Kidney capillary endothelial cell (primary cell): ENCODE measurements at places on chromosomes 11 and 22.
A peak's percentile ranks its signal among the peaks of the same experiment; 100 is the strongest.

- no peak for DNase-seq
Observed at GRCh38 chr11:33724644-33725035, 11.6 kb downstream of the CD59 start.

- DNase-seq, result no peak
Observed at GRCh38 chr11:107430525-107430924, 27.1 kb downstream of the CWF19L2 start.

- peak; percentile 16 for DNase-seq
Observed at GRCh38 chr22:17888855-17889254, 114.6 kb upstream of the BID start.

- peak; percentile 68 for DNase-seq
Observed at GRCh38 chr11:18696638-18697225, 1.8 kb upstream of the TMEM86A start.

DNA sequence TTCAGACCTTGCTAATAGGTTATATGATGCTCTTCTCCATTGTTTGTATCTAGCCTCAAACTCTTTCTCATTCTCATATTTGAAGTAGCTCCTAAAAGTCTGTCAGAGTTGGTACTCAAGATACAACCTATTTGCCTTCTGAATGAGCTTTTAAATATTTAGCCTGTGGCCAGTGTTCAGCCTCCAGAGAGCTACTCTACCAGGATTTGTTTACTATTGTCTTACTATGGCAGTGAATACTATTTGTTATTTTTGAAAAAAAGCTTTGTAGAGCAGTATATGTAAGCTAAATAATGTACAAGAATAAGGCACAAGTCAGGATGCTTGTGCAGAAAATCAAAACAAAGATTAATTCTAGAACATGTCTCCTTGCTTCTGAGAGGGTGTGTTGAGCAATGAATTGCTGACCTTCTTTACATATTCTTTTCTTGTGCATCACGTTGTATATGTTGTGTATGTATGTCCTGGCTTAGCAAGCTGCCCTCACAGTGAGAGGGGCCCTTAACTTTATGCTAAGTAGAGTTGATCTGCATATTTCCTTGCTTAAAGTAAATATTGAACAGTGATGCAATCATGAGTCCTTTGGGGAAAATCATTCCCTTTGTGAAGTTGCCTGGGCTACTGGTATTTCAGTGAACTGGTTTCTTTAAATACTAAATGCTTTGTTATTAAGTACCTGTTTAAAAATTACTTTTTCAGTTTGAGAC is 438.0 kb downstream of the LUZP2 start:
- DNase-seq, result no peak

DNA sequence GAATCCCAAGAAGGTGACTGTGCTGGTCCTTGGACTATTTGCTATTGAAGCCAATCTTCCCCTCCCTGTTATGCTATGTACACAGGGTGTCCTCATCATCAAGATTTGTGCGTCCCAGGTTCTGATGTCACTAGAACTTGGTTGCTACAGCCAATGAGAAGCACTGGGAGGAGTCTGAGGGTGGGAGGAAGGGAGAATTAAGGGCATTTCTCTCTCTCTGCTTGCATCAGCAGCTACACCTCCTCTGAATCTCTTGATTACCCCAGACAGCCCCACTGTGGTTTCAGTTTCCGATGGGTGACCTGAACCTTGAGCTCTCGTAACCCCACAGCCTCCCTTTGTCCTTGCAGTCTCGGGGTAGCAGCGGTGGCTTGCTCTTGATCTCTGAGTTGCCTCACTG is 212.4 kb upstream of the SESN3 start:
- DNase-seq, result no peak

DNA sequence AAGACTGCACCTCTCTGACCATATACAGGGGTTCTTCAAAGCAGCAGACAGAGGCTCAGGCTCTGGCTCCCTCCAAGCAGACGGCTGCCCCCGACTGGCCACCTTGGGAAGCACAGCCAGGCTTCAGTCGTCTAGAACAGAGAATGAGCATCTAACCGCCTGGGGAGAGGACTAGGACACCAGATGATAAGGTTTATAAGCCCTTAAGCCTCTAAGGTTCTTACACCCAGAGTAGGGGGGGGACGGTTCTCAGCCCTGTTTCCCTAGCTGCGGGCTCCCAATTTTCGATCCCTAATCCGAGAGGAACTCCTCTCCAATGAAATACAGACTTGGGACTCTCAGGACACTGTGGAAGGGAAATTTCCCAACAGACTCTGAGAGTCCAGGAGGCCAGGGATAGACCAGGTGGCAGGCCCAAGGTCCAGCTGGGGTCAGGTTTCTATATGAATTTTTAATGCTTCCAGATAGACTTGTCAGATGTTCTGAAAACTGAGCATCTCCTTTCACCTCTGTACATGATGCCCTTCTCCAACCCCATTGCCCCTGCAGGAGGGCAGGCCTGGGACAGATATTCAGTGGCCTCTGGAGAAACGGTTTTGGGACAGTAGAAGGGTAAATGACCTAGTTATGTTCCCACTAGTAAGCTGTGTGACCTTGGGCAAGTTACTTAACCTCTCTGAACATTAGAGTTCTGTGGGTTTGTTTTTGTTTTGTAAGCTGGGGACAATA is 20.2 kb downstream of the RTN4RL2 start:
- peak; percentile 62 for DNase-seq

DNA sequence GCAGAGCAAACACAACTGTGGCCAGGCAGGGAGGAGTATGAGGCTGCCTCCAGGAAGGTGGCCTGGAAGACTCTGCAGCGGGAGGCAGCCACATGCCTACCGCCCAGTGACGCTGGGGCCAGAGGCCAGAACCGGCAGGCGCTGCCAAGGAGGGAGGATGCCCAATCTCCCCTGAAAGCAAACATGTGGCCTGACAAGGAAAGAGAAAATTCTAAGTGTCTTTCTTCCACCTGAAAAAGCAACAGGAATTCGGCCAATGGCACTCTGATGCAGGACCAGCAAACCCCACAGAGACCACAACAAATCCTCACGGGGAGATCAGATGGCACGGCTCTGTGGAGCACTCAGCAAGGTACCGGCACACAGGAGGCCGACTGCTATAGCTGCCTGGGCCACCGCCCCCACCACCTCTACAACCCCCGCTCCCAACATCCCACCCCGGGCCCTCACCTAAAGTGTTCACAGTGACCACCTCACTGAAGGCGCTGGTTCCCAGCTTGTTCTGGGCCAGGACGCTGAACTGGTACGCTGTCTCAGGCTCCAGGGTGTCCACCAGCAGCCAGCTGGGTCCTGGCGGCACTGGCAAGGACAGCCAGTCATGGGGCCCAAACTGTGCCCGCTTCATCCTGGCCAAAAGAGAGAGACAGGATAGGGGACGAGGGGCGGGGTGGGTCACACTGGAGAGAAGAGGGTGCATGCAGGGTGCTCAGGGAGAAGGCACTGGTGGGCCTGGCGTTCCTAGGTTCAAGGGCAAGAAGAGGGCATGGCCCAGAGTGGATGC is 30.1 kb downstream of the IGSF9B start:
- no peak for DNase-seq

DNA sequence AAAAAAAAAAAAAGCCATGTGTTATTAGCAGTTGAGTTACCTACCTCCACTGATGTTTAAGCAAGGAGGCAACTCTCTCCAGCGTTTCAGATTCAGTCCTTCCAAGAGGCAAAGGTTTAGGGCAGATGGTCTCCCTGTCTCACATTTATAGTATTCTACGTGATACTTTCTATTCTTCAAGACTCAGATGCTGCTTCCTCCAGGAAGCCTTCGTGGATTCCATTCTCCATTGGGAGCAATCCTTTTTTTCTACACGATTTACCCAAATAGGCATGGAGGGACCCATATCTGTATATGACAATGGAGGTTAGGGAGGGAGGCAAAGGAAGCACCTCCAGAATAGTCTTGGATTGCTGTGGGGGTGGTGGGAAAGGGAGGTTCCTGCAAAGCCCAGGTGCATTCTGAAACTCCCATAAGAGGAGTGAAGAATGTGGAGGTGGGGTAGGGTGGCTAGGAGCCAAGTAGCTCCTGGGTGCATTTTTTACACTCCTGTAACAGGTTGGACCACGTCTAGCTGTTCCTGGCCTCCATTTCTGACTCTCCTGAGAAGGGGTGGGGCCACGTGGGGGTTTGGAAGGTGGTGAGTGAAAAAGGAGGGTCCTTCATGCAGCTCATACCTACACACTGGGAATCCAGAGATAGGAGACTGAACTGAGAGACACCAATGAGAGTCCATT is 16.2 kb downstream of the YPEL4 start:
- no peak for DNase-seq

DNA sequence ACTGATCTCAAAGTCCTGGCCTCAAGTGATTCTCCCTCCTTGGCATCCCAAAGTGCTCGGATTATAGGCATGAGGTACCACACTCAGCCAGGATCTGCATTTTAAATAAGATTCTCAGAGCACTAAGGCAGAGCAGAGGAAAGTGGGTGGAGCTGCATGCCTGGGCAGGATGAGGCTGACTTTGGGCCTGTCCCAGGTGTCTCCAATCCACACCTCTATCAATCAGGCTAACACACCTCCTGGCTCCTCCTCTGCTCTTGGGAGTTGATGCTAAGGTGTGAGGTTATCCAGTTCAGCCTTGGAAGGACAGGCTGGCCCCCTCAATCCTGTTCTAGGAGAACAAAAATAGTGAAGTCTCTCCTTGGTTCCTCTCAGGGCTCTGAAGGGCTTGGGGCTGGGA is 30.2 kb upstream of the P2RY2 start:
- DNase-seq, result no peak

GRCh38 chr11:23100726-23101125 is 240.5 kb upstream of the CCDC179 start:
- DNase-seq, result no peak

DNA sequence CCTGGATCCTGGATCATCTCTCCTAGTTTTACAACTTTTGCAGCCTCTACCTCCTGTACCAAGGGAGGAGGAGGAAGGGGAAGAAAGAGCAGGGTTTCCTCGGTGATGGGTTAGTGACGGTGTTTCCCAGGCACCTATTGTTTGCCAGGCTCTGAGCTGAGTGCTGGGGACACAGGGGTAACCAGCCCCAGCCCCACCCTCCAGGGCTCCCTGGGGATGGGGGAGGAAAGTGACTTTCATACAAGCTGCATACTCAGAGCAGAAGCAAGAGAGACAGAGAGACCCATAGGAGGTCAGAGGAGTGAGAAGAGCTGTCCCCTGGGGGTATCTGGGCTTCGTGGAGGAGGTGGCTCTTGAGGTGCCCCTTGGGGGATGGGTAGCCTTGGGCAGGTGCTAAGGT is 89.4 kb upstream of the THY1 start:
- no peak for DNase-seq

DNA sequence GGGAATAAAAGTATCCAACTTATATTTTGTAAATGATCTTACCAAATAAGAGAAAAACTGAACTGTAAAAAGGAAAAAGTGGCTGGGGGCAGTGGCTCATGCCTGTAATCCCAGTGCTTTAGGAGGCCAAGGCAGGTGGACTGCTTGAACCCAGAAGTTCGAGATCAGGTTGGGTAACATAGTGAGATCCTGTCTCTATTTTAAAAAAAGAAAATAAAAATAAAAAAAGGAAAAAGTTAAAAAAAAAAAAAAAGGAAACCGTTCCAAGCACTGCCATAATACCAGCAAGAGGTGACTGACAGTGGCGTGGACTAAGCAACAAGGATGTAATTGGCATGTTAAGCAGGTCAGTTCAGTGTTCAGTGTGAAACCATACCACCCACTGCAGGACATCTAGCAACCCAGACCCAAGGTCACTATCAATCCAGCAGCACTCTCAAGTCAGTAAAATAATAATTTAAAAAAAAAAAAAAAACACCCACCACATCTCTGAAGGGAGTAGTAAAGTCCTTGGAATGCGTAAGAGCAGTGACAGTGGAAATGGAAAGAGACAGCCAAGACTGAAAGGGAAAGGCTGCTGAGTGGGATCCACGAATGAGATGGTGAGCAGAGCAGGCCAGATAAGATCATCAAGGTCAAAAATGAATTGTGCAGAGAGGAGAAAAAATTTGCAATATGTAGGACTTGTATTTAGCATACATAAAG is 43.6 kb downstream of the MAPK1 start:
- DNase-seq, result peak; percentile 40

- no peak for DNase-seq
Observed at GRCh38 chr11:133497477-133498140, 34.7 kb downstream of the OPCML start.

GRCh38 chr11:102382384-102382783 is 35.4 kb downstream of the BIRC2 start:
- peak; percentile 34 for DNase-seq

DNA sequence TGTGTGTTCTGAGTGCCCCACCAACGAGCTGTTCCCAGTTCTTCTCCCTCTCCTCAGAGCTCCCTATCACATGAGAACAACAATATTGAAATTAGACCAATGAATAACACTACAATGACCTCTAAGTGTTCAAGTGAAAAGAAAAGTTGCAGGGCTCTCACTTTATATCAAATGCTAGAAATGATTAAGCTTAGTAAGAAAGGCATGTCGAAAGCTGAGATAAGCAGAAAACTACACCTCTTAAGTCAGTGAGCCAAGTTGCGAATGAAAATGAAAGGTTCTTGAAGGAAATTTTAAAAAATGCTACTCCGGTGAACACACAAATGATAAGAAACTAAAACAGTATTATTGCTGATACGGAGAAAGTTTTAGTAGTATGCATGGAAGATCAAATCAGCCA is 199.8 kb downstream of the GUCY1A2 start:
- no peak for DNase-seq

GRCh38 chr11:35588627-35589026 is 29.6 kb upstream of the FJX1 start:
- no peak for DNase-seq

DNA sequence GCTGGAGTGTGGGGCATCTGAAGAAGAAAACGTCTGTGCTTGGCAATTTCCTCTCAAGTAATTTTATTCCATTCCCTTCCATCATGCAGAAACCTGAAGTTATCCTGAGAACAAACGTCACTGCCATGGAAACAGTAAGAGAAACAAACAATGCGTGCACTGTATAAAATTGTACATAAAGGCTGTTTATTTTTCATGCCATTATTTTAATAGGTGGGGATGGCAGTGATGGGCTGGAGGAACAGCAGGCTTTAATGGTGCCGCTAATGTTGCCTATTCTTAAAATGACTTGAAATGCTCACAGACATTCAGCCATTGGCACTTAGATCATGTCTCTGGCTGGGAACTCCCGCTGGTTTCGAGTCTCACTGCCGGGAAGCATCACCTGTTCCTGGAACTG is 7.5 kb upstream of the SEZ6L start:
- no peak for DNase-seq

GRCh38 chr22:25161916-25162530 is 37.6 kb upstream of the CRYBB3 start:
- no peak for DNase-seq

- DNase-seq, result no peak
Observed at GRCh38 chr11:13009921-13010748, 1.0 kb downstream of the RASSF10 start.

GRCh38 chr11:1300569-1301187 is 8.8 kb downstream of the TOLLIP start:
- DNase-seq, result no peak

DNA sequence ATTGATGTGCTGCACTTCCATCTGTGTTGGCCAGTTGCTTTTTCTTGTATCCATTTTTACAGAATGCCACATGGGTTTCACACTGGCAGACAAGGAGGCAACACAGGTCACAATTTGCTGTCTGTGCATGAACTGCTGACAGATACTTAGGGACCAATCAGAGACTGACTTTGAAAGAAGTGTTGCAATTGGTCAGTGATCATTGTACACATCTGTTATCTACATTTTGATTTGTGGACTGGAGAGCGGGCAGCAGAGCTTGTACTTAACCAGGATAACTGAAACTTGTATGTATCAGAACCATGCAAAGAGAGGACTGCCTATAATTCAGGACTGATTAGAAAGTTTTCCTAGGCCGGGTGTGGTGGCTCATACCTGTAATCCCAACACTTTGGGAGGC is 21.8 kb downstream of the PRR5 start:
- DNase-seq, result no peak

GRCh38 chr11:132139181-132139580 is 768.8 kb downstream of the NTM start:
- DNase-seq, result no peak
